Stimulated activated CD8-positive, alpha-beta memory T cell treated with anti-CD3 and anti-CD28 coated beads, Interleukin-7, amount 100 ng/mL, for 48 hours (primary cell): ENCODE measurements at places on chromosomes 4 and X.

GRCh38 chrX:136275553-136275952 lies 24.4 kb upstream of the MAP7D3 start:
- no peak for DNase-seq

DNA sequence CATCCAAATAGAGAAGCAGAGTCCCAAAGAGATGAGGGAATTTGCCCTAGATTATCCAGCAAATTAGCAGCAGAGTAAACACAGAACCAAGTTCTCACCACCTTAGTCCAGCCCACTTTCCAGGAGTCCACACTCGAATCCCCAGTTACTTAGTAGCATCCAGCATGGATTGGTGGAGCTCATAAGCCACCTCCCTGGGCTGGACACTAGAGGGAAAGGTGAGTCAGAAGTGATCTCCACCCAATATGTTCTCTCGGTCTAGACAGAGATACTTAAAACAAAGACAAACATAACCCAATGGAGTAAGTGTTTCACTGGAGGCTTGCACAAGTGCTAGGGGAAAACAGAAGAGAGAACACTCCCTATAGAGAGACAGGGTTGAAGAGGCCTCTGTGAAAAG lies 105.1 kb upstream of the CPEB2 start:
- DNase-seq, result no peak

- DNase-seq, result no peak
Observed at GRCh38 chrX:12403474-12404082, 265.3 kb downstream of the FRMPD4 start.

- no peak for DNase-seq
Observed at GRCh38 chrX:152831391-152831790, 528 bp downstream of the NSDHL start.

GRCh38 chr4:156954587-156954986 lies 17.0 kb downstream of the PDGFC start:
- no peak for DNase-seq
